Stimulated activated CD4-positive, alpha-beta T cell treated with anti-CD3 and anti-CD28 coated beads, Interleukin-1b, Interleukin-23, amount 100 ng/mL, for 4 hours (primary cell): ENCODE measurements at places on chromosomes 2 and 18.
A peak's percentile ranks its signal among the peaks of the same experiment; 100 is the strongest.

GRCh38 chr2:66495788-66496640 lies 61.1 kb downstream of the MEIS1 start:
- no peak for DNase-seq

GRCh38 chr2:17083902-17084301 lies 418.3 kb upstream of the CYRIA start:
- DNase-seq: no peak

- DNase-seq: no peak
Observed at GRCh38 chr2:210028178-210028577, 25.7 kb downstream of the RPE start.

DNA sequence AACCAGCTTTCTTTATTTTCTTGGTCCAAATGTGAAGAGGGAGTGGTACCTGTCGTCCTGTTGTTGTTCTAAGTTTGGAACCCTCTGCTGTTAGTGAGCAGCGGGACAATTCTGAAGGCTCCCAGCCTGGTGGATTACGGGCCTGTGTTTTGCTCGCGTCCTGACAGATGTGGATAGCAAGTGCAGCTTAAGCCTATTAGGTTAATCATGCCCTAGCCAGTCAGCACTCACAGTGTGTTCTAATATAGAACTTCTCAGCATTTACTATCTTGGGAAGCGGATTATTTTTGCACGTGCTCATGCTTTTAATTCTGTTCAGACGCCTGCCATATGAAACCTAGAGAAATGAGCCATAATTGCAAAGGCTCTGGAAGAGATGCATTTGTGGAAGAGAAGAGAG lies at the start of gene PCARE:
TSS of gene PCARE (minus strand) at position 113 of the 400 bp plus-strand sequence. CDS start 262 bp downstream, outside the sequence.
- DNase-seq: no peak

GRCh38 chr2:47087051-47087450 lies 68.1 kb downstream of the STPG4 start:
- no peak for DNase-seq

GRCh38 chr2:197713271-197713670 lies 8.1 kb downstream of the MARS2 start:
- DNase-seq: no peak

DNA sequence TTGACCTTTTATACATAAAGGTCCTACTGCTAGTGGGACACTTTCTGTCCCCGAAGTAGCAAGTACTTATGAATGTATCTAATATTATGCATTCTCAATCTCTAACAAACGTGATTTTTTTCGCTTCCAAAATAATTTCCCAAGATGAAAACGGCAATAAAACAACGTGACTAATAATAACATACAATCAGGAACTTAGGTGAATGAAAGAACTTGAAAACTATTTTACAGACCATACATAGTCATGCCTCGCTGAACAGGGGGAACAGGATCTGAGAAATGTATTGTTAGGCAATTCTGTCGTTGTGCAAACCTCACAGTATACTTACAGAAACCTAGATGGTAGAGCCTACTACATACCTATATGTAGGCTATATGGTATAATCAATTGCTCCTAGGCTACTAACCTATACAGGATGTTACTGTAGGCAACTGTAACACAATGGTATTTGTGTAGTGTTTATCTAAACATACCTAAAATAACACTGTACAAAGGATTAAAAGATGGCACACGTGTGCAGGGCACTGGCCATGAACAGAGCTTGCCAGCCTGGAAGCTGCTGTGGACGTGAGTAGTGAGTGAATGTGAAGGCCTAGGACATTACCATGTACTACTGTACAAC lies 2.5 kb downstream of the RTN4 start:
- no peak for DNase-seq

GRCh38 chr18:58758046-58758445 lies 86.8 kb downstream of the MALT1 start:
- DNase-seq: no peak

DNA sequence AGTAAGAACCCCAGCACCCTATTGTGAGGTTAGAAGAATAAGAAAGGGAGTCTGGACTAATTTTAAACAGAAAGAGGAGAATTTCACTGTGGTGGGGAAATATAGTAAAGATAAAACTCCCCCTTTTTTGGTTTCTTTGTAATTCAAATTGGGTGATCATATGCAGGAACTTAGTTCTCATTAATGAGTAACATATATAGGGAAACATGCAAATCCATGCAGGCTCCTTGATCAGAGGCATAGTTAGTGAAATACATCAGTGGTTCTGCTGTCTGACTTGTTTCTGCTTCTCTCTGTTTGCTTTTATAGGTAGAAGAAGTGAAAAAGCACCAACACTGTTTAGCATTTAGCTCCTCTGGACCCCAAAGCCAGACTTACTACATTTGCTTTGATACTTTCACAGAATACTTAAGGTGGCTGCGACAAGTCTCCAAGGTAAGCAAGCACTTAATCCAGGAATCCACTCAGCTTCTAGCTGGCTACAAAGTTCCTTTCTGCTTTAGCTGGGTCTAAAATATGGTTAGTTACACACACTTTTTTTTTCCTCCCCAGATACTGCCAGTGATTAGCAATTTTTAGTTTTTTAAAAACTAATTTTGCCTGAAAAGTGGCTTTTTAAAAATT lies 123.2 kb downstream of the PHLPP1 start:
- DNase-seq: no peak

DNA sequence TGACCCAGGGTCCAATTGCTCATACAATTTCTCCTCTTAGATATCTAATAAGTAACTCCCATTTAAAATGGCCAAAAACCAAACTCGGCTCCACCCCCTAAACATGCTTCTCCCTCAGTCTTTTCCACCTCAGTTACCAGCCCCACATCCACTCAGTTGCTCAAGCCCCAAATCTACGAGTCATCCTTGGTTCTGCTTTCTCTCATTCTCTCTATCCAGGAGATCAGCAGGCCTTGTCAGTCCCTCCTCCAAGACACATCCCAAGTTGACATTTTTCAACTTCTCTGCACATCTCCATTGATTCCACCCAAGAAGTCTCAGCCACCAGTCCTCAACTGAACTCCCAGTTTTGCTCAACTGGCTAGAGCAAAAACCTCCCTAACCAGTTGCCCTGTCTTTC lies 40.5 kb upstream of the RTN4 start:
- no peak for DNase-seq

DNA sequence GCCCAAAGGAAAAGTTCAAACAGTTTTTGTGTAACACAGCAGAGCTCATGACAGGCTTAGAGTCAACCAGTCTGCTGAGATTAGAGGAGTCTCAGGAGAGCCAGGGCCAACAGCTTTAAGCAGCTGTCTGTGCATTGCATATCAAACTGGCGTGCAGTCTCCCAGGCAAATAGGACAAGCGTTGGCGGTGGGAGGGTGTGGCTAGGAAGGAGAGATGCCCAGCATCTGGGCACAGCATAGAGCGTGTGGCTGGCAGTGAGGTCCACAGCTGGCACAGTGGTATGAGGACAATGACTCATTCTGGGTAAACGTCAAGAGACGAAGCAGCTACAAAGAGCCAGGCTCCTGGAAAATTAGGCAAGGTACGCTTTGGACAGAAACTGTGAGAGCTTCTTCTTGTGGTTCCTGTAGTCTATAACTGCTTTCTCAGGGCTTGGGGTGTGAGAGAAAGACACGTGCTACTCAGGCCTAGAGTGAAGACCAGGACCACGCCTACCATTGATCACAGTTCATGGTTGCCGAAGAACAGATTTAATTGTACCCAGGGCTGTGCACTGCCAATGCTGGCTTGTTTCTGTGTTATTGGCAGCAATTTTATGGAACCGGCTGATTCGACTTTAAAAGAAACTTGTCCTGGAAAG lies 14.8 kb downstream of the ZAP70 start:
- DNase-seq: no peak

GRCh38 chr2:169362118-169362893 lies at the start of gene LRP2:
LRP2 (minus strand) TSS chr2:169362534; CDS start chr2:169362399, 135 bp downstream.
- no peak for DNase-seq

DNA sequence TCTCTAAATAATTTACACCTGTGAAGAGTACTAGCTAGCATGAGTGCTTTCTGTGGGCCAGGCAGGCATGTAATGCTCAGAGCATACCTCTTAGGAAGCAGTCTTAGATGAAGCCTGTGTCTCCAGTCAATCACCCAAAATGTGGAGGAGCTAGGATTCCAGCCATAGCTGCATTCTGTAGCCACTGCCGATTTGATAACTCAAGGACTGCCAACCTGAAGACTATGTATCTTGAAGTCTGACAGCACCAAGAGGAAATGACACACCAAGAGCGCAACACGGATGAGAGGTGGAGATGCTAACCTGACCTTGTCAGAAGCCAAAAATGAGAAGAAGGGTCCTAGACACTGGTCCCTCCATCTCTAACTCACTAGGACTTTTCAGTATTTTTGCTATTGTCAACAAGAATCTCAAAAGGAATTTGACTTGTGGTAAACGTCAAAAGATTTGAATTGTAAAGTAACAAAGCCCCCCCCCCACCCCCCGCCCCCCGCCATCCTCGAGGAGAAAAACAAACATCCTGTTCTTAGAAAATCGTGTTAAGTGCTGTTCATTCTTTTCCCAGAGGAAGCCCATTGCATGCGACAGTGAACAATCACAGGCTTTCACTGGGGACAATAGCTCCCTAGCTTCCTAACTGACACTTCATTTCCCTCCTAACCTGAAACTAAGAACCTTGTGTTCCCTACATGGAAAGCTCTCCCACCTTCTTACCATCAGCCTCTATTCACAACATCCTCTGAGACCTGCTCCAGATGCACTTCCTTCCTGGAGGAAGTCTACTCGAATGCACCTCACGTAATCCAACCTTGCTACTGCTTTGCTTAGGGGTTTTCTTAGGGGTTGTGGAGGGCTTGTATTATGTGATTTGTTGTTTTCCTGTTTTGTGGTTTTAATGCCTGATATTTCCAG lies 14.7 kb downstream of the CDC42EP3 start:
- DNase-seq: no peak

DNA sequence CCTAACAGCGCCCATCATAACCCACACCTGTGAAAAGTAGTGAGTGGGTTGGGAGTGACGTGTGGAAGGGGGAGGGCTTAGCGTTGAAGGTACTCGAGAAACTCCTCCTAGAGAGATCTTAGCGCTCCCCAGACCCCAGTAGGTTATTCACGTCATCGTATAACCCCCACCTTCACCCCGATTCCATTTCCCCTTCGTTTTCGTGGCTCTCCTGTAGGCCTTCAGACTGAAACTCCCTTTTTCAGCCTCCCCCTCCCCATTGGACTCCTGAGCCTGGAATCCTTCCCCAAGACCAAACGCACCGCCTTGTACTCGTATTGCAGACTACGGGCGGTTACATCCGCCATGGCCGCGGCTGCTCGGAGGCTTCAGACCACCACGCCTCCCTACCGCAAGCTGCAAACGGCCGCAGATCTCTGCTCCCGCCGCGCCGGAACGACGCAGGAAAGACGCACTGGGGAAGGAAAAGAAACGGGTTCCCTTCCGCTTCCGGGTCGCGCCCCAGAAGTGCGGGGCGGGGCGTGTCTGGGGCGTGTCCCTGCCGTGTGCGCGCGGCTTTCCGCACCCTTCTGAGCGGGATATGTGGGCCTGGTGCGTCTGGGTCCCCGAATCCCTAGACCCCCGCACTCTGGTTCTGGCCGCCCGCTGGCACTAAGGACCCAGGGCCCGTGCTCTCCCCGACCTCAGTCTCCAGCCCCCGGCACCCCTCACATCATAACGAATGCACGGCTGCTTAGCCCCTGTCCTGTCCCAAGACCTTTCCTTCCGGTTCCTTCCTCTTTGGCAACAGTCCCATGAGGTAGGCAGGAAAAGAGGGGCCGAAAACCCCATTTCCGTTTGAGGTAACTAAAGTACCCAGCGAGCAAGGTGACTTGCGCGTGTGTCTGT lies at the start of gene SNRNP200:
TSS of gene SNRNP200 (minus strand) at position 456 of the 888 bp plus-strand sequence. CDS start at position 347, 109 bp downstream.
- peak; percentile 82 for DNase-seq

DNA sequence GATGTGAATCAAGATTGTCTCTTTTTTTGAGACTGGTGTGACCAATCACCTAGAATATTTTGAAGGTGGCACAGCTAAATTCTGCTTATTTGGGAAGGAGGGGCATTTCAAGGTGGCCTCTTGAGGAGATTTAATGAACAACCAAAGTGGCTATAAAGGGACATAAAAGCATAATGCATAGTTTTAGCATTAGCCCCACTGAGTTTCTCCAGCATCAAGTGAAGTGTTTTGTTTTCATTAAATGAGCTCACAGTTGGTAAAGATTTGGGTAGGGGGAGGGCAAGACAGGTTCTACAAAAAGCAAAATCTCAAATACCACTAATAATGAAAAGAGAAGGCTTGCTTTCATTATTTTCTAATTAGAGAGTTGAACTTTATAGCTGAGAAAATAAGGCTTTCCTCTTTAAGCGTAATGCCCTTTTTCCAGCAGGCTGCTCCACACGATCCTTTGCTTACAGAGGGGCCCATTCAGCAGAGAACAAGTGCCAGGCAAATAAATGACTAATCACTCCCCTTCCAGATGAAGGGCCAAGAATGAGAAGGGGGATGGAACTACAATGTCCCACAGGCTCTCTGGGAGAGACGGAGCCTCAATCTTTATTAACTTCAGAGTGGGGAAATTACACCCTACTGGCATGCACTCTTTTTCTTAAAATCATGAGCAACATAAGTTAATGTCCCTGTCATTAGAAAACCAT lies 35.9 kb downstream of the LHCGR start:
- DNase-seq: no peak

DNA sequence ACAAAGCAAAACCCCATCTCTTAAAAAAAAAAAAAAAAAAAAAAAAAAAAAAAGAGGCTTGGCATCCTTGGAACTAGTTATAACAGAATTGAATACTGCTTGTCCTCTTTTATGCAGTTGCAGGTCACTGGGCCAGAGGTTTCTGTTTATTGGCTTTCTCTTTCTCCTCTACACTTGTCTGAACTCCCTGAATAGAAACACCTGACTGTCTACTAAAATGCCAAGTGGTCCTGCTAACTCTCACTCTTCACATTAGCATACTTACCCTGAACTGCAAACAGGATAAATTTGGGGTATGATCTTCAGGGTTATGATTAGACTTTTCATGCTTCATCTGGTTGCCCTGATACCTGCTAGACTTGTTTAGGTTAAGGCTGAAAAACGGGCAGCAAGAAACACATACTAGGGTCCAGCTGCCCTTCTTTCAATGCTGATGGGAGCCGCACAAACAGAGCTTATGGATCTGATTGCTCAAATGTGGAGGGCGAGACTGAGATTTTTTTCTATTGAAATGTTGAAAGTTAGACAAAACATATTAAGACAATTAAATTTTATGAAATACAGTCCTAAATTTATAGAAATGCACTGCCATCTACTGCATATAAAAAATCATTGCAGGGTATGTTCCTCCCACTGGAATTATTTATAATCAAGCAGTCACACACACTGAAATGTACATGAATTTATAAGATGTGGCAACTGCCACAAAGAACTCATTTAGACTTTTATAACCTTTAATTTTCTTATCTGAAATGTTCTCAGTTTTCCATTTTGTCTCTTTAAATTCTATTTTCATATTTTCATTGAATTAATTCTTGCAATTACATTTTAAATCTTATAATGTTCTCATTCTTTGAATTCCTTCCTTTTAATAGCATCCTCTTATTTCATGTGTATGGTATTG lies 40.8 kb downstream of the GTF3C3 start:
- DNase-seq: no peak

GRCh38 chr2:11342551-11343367 lies 1.7 kb downstream of the ROCK2 start:
- no peak for DNase-seq

GRCh38 chr2:64143169-64144056 lies 807 bp downstream of the PELI1 start:
- no peak for DNase-seq
